ENCODE measurements at places on chromosomes 3 and 15. TPM values are rescaled to one million over a fixed set of nuclear protein-coding genes. Genes with fewer than 3 reads are reported as not detected.

The GABRR3 gene
- total RNA-seq, result not detected

The C3orf49 gene
- not detected for total RNA-seq

DNA sequence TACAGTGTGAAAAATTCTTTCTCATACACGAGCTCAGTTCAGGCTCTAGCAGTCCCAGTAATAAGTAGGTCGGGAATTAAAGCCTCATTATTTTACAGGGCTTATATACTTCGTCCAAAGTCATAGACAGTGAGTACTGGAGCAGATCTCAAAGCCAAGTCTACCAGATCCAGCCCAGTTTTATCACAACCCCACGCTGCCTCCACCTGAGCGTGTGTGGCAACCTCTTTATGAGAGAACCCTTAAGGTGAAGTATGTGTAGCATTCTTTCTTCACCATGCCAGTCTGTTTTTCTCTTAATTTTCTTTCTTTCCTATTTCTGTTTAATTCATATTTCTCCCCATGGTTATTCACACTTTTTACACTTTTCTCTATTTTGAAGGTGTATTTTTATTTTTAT, 574.6 kb upstream of the ARPP21 start:
- no peak for DNase-seq

DNA sequence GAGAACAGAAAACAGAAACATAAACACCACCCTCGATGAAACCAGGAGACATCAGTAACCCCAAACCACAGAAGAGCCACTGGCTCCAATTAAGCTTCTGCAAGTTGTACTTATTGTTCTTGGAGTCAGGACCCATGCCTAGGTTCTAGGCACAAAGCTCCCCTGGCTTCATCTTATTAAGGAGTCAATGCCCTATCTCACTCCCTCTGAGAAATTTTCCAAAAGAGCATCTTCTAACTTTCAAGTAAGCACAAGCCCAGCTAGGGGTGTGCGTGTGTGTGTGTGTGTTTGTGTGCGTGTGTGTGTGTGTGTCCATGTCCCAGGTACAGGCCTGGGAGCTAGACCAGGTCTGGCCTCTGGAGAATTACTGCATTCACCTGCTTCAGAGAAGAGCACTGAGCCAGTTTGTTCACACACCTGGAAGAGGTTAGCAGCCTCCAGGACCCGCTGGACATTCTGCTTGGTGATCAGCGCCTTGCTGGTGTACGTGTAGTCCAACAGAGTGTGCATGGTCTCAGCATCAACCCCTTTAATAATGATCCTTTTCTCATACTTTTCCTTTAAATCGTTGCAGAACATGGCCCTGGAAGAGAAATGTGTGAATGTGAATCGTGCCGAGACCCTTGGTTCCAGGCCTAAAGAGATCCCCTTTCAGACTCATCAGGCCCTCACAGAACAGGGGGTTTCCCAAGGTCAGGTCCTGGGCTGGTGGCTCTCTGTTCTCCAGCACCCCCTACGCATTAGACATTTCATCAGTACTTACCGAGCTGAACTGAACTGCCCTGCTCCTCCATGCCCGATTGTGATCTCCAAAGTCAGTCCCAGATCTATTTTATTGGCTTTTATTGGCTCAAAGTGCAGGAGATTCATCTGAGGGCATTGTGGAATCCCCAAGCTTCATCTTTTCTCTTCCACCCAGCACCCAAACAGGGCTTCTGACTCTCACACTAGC, 27.8 kb downstream of the KLHL6 start:
- no peak for DNase-seq

DNA sequence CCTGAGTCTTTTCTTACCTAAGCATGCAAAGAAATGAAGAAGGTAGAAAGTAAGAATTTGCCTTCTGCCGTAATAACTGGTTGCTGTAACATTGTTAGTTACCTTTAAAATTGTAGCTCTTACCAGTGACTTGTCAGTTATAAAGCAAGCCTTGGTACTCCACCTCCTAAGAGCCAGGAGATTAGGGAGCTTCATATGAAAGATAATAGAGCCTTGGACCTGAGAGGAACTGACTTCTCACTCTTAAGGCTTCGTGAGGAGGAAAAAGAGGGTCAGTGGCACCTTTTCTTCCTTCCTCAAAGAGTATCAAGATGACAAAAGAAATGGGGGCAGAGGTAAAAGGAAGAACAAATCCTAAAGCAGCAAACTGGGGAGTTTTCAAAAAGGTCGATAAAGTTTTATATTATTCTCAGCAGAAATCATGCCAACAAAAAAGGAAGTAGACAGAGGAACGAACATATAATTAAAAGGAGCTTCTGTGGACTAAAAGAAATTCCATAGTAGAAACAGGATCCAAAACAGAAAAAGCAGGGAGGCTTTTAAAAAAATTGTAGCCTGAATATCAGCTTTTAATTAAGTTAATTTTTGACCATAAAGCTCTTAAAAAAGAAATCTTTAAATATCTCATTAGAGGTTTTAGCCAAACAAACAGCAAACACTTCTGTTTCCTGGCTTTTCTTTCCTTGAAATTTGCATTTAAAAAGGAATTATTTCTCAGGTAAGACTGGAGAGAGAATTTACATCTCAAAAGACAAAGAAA, 847.1 kb upstream of the ALCAM start:
- no peak for DNase-seq
